Activated CD4-positive, alpha-beta T cell treated with anti-CD3 and anti-CD28 coated beads, Interleukin-10, Interleukin-2, amounts not matched to agents 100 ng/mL and 50 ng/mL, durations not matched to agents 16 hours and 8 hours (primary cell): ENCODE measurements at places on chromosomes 11 and 22.

DNA sequence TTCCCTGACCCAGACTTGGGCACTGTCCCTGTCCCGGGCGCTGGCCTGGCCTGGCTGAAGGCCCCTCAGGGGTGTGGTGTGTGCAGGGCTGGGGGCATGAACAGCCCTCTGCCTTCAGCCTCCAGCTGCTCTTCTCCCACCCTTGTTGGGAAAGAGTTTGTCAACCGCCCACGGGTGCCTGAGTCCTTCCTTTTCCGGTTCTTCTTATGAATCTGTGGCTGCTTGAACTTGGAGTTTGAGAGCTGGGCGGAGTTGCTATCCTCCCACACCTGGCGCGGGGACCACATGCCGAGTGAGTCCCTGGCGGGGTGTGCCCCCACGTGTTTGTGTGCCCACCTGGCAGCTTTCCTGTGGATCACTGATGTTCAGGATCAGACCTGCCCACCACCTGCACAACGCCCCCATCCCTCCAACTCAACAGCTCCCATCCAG is 13.4 kb downstream of the NFAM1 start:
- DNase-seq = no peak

- DNase-seq = no peak
Observed at GRCh38 chr11:2086239-2087040, 52.7 kb downstream of the IGF2 start.

DNA sequence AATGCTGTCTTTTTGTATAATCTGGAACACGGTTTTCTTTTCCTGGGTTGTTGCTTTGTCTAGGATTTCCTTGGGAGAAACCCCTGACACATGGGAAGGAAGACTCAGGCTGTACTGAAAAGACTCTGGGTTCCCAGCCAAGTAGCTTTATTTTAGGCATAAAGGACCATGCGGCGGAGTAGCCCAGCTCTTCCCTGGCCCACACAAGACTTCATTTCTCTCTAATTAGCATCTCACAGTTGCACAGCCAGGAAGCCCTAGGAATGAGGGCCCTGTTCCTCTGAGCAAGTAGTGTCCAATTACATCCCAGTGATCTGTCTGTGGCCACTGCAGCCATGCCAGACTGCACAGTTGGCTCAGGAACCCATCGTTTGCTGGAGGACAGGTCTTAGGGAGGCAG is 319.5 kb downstream of the TENM4 start:
- DNase-seq = no peak

DNA sequence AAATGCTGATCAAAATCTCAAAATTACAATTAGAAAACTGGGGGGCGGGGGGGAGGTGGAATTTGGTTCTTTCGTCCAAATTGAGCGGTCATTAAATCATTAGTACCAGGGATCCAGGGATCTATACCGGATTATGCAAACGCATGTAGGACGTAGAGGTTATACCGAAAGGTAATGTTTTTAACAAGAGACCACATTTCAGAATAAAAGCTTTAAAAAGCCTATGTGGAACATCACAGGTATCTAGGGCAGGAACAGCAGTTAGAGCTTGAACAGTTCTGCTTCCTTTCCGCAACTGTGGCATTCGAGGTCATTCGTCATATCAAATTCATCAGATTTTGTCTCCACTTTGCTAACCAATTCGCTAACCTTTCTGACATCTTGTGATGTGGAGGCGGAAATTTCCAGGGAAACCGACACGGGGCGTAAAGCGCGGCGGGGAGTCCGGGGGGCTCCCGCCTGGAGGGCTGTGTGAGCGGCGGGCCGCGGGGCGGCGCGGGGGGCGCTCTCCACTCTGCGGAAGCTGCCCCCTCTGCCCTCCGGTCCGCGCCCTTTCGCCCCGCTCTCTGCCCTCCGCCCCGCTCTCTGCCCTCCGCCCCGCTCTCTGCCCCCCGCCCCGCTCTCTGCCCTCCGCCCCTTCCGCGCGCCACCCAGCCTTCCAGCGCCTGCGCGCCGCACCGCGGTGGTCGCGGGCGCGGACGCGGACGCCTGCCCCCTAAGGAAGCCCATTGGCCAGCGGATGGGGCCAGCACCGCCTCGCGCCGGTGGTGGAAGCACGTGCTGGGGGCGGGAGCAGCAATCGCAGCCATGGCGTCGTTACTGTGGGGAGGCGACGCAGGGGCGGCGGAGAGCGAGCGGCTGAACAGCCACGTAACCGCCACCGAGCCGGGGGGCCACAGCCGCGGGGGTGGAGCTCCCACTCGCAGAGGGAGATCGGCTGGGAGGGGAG is at the start of gene DDX25:
Gene DDX25 (plus strand): TSS at position 798 of the 949 bp plus-strand sequence. CDS start 10 bp downstream, at position 808.
- no peak for DNase-seq

DNA sequence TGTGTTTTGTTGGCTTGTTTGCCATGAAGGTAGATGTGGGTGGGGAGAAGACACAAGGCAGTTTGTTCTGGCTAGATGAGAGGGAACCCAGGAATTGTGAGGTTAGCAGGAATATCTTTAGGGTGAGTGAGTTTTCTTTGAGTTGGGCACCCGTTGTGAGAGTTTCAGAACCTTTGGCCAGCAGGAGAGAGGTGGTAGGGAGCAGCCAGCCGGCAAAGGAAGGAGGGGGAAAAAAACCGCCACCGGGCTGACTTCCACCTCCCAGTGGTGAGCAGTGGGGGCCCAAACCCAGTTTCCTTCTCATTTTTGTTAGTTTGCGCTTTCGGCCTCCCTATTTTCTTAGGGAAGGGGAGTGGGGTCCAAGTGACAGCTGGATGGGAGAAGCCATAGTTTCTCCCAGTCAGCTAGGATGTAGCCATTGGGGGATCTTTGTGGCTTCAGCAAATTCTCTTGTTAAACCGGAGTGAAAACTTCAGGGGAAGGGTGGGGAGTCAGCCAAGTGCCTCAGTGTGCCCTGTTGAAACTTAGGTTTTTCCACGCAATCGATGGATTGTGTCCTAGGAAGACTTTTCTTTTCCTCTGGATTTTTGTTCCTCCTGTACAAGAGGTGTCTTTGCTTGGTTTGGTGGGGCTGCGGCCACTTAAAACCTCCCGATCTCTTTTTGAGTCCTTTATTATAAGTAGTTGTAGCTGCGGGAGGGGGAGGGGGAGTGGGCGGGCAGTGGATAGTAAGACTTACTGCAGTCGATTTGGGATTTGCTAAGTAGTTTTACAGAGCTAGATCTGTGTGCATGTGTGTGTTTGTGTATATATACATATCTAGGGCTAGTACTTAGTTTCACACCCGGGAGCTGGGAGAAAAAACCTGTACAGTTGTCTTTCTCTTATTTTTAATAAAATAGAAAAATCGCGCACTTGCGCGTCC is 1.1 kb upstream of the GCAT start:
- DNase-seq = no peak

DNA sequence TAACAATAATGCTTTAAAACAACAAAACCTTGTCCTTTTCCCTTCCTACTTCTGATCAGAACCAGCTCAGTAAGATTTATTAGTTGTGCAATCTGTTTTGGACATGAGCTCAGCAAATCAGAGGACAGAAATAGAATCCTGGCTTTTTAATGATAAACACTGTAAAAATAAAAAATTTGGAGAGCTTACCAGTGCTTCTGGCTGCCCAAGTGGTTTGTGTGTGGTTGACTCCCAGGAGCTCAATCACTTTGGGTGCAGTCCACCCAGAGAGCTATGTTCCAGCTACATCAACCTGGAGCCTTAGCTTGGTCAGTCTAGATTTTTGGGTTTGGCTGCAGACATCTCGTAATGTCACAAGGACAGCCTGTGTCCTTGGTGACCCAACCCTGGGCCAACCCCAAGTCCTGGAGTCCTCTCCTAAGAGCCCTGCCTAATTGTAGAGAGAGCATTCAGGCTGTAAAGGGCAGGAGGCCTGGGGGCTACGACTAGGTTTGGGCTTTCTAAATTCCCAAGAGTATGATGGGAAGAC is 28.5 kb downstream of the CD44 start:
- no peak for DNase-seq
